ENCODE measurements at places on chromosomes 2 and 18. TPM values are rescaled to one million over a fixed set of nuclear protein-coding genes. Genes with fewer than 3 reads are reported as not detected.

The UGT1A8 gene
- total RNA-seq: not detected

The SERPINB4 gene
- total RNA-seq: 0.26 TPM

The DNAH6 gene
- total RNA-seq: 1.1 TPM

The CMPK2 gene
- total RNA-seq: 0.55 TPM

The FBXO15 gene
- not detected for total RNA-seq

The TLX2 gene
- total RNA-seq: not detected

The CTAGE1 gene
- 0.11 TPM for total RNA-seq

The D2HGDH gene
- 7.4 TPM for total RNA-seq

The ZNF385B gene
- not detected for total RNA-seq

The CREG2 gene
- not detected for total RNA-seq

The KIAA2012 gene
- 0.03 TPM for total RNA-seq

The WDR7 gene
- 11.0 TPM for total RNA-seq

The FEV gene
- not detected for total RNA-seq

DNA sequence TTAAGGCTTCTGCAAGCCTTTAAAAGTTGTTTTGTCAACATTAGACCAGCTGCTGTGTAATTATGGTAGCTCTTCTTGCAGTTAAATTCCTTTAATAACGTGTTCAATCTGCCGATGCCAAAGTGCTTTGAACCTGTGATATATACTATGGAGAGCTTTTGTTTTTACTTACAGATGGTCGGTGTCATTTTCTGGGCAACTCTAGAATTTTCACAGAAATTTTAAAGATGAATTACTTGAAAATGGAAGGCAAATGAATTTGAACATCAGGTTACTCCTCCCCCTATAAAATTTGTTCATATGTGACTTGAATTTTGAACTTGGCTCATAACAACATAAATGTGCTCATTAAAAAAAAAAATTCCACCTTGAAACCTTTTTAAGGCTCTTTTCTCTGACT is 23.0 kb downstream of the LYPD6 start:
- no peak for DNase-seq

DNA sequence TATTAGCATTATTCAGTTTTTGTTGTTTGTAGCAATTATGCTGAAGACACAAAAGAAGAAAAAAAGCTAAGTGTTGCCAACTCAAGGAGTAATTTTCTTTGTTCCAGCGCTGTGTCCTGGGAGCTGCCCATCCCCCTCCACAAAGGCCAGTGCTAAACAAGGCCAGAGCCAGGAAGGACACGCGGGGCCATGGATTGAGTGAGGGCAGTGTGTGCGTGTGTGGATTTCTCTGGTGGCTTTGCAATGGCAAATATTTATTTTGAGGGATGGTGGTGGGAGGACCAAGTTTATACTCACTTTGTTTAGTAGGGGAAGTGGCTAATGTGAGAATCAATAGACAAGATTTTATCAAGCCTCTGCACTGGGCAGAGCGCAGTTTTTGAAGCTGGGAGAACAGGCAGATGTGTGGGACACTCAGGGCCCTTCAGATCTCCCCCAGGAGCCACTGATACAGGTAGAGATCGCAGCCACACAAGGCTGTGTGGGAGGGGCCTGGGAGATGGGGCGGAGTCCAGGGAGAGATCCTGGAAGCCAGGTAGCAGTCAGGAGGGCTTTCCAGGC is 11.4 kb downstream of the AGAP1 start:
- no peak for DNase-seq

DNA sequence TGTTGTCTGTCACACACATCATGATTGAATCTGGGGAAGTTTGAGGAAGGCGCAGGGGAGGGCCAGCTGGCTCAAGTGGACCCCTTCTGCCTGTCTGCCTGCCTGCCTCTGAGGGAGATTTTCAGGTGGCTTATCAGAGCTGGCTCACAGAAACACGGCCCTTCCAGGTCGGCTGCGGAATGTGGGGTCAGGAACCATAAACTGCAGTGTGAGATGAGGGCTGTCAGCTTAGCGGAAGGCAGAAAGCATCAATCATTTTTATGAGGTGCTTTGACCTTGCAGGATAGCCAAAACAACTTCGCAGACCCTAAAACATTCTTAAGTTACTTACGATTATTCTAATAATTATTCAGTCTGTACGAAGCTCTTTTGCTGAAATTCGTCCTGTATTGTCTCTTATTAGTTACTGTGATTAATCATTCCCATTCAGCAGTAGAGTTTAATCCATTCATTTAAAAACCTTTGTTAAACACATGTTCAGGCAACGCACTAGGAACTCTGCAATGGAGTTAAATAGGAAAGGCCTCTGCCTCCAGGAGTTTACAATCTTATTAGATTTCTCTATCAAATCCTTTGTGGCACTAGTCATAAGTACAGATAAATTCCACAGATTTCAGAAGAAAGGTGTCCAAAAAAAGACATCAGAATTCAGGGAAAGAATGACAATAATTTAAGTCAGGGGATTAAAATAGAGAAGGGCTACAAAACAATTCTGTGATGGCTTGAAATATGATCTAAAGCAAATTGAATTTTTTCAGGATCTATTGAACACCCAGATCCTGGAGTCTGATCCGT is 371.6 kb downstream of the HRH4 start:
- no peak for DNase-seq

DNA sequence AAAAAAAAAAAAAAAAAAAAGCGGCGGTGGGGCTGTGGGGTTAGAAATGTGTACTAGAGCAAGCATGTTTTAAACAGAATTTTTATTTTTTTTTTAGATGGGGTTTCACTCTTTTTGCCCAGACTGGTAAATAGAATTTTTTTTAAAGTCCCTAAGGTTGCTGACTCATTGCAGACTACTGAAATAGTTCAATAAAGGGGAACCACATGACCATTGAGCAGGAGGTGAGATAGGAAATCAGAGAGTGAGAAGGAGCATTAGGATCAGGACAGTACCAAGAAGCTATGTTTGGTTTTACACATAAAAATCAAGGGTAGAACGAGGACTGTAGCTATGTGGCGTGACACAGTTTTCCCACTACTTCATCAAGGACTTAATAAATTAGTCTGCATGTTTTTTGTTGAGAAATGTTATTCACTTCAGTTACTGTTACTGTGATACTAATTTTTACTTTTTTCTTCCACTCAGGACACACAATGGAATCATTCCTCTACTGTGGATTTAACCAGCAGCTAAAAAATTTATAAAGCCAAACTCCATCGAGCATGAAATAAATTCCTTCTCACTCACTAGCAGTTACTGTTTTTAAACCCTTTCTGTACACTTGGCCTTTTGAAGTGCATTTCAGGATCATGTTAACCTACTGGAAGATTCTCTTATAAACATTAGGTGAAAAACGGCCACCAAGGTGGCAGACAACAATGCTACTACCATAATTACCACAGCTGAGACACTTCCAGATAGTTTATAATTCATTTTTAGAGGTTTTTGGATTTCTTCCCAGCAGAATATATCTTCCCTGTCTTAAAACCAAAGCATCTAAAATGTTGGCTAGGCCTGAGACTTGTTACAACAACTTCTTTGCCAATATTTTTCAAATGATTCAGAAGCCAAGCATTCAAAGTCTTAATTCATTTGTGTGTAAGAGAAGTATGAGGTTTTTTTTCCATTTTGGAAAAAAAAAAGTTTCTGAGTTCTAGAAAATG is 33.2 kb downstream of the LAMA1 start:
- DNase-seq: no peak

- DNase-seq: no peak
Measured at GRCh38 chr2:172674034-172674967, 61.3 kb upstream of the RAPGEF4 start.

DNA sequence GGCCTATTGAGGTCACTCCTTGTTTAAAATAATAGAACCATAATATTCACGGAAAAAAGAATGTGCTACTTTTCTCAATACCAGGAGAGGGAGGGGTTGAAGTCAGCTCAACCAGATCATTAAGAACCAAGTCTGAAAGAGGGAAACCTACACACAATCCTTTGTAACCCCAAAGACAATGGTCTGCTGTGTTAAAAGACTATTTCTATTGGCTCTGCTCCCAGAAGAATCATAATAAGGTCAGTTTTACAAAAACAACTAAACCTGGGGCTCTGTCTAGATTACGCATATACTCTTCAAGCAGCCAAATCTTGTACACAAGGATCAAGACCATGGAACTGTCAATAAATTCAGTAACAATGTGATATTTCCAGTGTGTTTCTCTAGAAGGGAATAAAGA is 177.2 kb upstream of the CRIM1 start:
- no peak for DNase-seq

GRCh38 chr2:175811971-175812370 is 190.1 kb downstream of the LNPK start:
- DNase-seq: no peak

DNA sequence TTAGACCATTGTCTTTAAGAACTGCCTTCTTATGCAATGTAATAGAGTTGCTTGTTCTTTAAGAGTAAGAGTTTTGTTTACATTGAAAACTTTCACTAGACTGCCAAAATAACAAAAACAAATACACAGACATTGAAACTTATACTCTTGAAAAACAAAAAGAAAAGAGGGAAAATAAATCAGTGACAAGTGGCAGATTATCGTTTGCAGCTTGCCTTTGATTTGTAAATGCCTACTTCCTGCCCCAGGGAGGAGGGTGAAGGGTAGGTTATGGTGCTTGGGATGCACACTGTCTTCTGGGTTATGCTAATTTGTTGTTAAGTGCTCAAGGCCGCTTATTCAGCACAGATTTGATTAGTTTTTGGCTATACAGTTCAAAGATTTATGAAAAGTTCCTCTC is 198.7 kb downstream of the TGIF1 start:
- DNase-seq: no peak

DNA sequence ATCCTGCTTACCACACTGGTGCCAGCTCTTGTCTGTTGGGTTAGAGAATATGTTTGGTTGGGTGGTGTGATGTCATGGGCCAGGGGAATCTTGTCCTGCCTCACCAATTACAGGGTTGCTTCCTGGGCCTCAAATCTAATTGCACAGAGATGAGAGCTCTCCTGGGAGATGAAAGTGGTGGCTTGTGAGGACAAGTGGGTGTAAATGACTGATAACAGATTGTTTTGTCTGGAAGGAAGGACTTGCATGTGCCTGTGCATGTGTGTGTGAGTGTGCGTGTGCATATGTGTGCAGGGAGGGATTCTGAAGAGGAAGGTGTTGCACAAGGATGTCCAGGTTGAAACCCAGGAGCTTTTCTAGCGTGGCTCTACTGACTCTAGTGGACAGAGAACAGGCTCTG is 271.9 kb downstream of the LOXHD1 start:
- DNase-seq: no peak

- DNase-seq: no peak
Measured at GRCh38 chr2:80154231-80154915, 150.2 kb downstream of the LRRTM1 start.

DNA sequence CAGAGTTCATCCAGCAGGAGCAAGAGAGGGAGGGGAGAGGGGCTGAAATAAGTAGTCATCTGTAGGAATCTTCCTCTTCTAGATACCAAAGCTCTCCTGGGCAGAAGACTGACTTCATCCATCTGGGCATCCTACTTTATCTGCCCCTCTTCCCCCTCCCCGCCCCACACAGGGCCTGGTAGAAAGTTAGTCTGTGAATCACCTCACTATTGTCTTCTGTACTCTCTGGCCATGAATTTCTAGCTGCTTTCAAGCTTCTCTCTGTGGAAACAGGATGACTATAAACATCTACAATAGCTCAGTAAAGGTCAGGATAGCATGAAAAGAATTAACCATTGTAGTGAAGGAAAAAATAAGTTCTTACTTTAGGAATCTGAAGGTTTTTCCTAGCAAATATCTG is 47.7 kb upstream of the RNU4ATAC start:
- DNase-seq: peak; percentile 56

GRCh38 chr18:54440292-54440691 is 82.6 kb downstream of the C18orf54 start:
- DNase-seq: no peak

DNA sequence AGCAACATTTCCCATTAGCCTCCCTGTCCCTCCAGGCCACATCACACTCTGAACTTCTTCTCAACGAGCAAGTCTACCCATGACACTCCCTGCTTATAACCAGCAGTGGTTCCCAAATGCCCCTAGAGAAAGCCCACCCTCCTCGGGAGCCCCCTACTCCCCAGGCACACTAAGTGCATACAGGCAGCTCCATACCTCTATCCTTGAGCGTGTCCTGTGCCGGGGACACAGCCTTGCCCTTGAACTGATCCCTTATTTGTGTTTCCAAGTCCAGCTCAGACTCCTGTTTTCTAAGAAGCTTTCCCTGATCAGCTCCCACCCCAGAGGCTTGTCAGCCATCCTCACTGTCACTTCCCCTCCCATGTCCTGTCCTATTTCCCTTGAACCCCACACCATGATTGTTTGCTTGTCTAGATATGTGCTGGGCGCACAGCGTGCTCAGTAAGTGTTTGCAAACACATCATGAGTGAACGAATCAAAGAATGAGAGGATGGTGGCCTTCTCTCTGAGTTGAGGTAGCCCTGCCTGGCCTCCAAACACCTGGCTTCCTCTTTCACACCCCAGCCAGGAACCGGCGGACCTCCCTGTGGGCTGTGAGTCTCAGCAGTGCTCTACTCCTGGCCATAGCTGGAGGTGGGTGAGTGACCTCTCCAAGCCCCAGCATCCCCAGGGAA is 2.1 kb downstream of the TEX51 start:
- DNase-seq: no peak

DNA sequence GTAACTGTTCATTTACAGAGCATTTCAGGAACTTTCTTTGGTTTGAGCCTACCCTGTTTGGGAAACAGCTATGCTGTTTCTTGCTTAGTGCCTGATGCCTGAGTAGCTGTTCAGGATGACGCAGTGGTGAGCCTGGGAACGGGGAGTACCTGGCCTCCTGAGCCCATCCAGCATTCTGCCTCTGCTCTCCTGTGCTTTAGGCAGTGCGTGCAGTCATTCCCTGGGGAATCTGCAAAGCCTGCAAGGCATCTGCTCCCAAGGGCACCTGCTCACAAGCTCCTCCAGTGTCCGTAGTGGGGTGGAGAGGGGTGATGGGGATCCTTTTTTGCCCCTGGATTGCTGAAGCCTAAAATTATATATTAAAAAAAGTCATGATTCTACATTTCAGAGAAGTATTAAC is 68.8 kb downstream of the RAPGEF4 start:
- no peak for DNase-seq

DNA sequence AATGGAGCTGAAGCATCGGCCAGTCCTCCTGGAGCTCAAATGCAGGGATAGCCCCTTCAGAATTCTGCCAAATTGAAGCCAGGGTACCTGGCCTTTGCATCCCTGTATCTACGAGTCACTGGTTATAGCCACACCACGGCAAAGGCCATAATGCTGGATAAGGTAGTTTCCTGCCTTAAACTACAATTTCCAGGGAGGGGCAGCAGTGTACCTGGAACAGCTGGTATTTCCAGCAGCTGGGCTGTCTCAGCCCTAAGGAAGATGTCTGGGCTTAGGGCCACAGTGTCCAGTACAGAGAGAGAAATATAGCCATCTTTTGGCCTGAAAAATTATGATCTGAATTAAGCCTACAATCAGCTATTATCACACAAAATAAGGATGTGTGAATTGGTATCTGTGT is 180.3 kb downstream of the GCA start:
- DNase-seq: no peak

GRCh38 chr2:70726947-70727725 is 40.9 kb downstream of the ADD2 start:
- peak; percentile 23 for DNase-seq

GRCh38 chr2:164816046-164816445 is 25.6 kb downstream of the COBLL1 start:
- DNase-seq: no peak
